HCT116 (cell line): ENCODE measurements at places on chromosomes 1 and 21.

- peak; percentile 67 for DNase-seq
Observed at GRCh38 chr1:24284156-24284471, 35.0 kb upstream of the GRHL3 start.

- no peak for DNase-seq
Observed at GRCh38 chr1:165549973-165550372, 6.2 kb downstream of the LRRC52 start.

- DNase-seq: peak; percentile 88
Observed at GRCh38 chr1:29230553-29231378, at the start of gene MECR. Gene MECR (minus strand): TSS chr1:29230934. CDS start chr1:29230906, 28 bp downstream.

- no peak for DNase-seq
Observed at GRCh38 chr1:66351478-66351877, 182.5 kb upstream of the SGIP1 start.

- no peak for DNase-seq
Observed at GRCh38 chr1:37174341-37174740, 140.0 kb upstream of the GRIK3 start.

- DNase-seq: no peak
Observed at GRCh38 chr1:66648901-66649595, 103.2 kb upstream of the DYNLT5 start.

DNA sequence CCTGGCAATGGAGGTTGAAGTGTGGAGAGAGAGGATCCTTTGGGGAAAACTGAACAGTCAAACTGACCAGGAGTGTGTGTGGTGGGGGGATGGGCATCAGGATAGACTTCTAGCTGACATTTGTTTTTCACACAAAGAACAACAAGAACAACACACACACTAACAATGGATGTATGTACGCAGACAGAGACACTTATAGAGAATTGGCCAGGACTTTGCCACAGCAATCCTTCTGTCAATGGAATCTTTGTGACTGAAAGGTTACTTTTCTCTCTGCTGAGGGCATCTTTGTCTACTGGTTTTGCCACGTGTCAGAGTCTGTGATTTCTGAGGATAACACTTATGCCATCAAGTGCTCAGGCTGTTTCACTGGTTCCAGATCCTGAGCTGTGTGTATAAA is 12.4 kb upstream of the FCGR2A start:
- no peak for DNase-seq

GRCh38 chr1:197429372-197429771 is 161.3 kb downstream of the CRB1 start:
- no peak for DNase-seq

DNA sequence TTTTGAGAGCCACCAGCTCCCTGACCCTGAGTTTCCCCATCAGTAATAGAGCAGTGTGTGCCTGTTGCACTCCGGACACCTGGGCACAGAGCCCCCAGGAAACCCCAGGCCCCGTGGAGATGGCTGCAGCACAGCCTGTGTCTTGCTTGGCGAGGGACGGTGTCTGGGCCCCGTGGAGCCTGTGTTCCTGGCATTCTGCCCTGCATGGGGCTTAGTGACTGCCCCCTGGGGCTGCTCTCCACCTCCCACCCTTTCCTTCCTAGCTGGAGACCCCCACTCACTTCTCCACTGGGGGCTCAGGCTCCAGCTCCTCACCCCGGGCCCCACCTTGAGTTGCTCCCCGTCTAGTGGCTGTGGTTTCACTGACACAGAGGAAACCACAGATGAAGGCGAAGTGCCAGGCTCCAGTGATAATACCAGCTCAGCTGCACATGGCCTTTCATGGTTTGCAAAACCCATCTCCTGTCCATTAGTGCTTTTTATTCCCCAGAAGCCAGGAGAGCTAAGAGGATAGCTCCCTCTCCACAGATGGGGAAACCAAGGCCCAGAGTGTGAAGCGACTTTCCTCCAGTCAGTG is 39.4 kb downstream of the DMRTB1 start:
- DNase-seq: no peak

GRCh38 chr1:88980870-88981269 is 11.6 kb downstream of the KYAT3 start:
- no peak for DNase-seq

- DNase-seq: no peak
Observed at GRCh38 chr1:101728029-101728428, 268.7 kb downstream of the OLFM3 start.

DNA sequence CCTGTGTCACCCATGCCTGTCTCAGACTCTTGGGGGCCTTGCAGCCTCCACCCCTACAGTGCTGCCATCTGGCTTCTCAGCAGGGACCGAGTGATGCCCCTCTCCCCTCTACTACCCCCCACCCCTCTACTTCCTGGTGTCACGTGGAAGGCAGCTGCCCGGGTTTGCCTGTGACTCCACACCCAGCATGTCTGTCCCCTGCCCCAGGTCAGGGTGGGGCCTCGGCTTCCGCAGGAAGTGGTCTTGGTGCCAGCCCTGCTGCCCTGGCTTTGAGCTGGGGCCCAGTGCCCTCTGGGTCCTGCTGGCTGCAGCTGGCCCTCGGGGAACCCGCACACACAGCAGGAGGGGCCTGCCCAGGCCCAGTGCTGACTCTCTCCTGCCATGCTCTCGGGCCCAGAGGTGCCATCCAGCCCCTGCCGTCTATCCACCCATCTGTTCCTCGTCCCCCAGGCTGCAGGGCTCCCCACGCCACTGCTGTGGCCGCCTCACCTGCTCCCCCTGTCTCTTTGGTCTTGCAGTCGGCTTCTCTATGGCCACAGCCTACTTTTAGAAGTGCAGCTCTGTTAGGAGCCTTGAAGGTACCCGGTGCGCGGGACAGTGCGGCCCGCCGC is 24.0 kb downstream of the PLCH2 start:
- DNase-seq: no peak

DNA sequence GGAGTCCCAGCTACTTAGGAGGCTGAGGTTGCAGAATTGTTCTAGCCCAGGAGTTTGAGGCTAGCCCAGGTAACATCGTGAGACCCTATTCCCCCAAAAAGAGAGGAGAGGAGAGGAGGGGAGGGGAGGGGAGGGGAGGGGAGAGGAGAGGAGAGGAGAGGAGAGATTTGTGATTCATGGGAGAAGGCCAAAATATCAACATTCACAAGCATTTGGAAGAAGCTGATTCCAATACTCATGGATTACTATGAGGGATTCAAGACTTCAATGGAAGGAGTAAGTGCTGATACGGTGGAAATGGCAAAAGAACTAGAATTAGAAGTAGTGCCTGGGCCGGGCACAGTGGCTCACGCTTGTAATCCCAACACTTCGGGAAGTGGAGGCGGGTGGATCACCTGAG is 187.8 kb downstream of the EIF4G3 start:
- DNase-seq: no peak

GRCh38 chr1:111222308-111223125 is 5.0 kb upstream of the CHI3L2 start:
- DNase-seq: peak; percentile 70

GRCh38 chr1:226674892-226675714 is 64.0 kb downstream of the ITPKB start:
- no peak for DNase-seq

DNA sequence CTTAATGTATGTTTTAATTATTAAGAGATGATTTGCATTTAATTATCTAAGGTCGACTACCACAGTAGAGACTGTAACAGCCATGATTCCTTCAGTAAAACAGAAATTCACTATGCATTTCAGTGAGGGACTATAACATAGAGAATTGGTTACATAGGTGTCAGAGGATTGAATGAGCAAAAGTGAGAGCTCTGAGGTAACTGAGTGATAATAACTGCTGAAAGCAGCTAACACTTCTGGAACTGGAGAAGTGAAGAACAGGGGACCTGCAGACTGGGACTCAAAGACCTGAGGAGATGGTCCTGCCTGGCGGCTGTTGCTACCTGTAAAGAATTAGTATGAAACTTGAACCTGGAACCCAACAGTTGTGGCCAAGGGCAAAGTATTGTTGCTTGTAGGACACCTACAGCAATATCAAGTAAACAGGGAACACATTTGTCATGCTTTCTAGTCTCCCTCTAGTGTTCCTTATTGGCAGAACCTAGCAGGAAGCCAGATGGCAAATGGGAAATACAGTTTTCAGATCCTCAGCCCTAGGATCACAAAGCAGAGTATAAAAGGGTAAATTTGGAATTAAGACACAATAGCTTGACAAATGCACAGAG is 110.6 kb downstream of the HS2ST1 start:
- peak; percentile 15 for DNase-seq

DNA sequence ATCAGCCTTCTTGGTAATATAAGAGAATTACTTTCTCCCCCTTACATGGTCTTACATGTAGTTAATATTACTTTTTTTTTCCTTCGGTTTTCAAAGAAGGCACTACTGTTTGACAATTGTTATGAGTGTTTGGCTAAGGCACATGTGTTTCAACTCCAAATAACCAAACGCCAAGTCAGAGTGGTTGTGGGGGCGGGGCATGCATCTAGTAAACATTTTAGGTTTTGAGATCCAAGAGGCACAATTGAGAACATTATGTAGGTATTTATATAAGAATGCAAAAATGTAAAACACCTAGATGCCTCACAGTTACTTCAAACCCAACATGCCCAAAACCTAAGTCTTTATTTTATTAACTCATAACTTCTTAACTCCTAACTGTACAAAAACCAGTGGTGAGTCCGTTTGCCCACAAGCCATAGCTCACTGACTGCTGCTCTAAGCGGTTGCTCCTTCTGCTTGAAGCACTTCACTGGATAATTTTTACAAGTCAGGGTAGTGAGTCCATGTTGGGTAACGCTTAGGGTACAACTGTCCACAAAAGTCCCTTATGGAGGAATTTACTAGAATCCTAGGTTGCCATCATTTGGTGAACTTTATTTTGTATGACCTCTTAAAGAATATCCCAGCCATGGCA is 189.9 kb downstream of the HUNK start:
- no peak for DNase-seq

GRCh38 chr21:32764186-32764585 is 7.4 kb downstream of the PAXBP1 start:
- DNase-seq: no peak

DNA sequence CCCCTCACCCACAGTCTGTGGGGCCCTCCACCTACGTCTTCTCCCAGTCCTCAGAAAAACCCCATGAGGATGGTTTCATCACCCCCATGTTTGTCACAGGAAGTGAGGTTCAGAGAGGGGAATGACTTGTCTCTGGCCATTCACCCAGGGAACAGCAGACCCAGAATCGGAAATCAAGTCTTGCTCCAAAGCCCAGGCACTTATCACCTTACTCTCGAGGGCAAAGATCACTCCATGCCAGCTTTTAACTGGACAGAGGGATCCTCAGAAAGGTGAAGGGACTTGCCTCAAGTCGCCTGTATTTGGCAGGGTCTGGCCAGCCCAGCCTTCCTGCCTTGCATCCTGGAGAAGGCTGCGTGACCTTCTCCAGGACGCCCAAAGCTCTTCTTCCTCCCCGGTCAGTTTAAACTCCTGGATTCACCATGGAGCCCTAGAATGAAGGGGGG is 57.9 kb upstream of the SSBP3 start:
- no peak for DNase-seq

- DNase-seq: no peak
Observed at GRCh38 chr21:34670962-34671348, 2.2 kb downstream of the CLIC6 start.

- DNase-seq: no peak
Observed at GRCh38 chr1:114331936-114332335, 178.3 kb upstream of the SYT6 start.

- DNase-seq: no peak
Observed at GRCh38 chr1:154328318-154329151, 3.2 kb downstream of the ATP8B2 start.

GRCh38 chr21:42525676-42526378 is 12.2 kb downstream of the SLC37A1 start:
- no peak for DNase-seq

- no peak for DNase-seq
Observed at GRCh38 chr1:63898428-63899196, 124.8 kb downstream of the ROR1 start.

GRCh38 chr1:121517586-121518230 is 332.9 kb downstream of the SRGAP2C start:
- no peak for DNase-seq

- DNase-seq: no peak
Observed at GRCh38 chr1:155999964-156000363, 20.8 kb downstream of the SSR2 start.

GRCh38 chr1:158989424-158989823 is 20.3 kb upstream of the IFI16 start:
- DNase-seq: no peak

GRCh38 chr1:6686294-6686693 is 15.3 kb downstream of the DNAJC11 start:
- no peak for DNase-seq

DNA sequence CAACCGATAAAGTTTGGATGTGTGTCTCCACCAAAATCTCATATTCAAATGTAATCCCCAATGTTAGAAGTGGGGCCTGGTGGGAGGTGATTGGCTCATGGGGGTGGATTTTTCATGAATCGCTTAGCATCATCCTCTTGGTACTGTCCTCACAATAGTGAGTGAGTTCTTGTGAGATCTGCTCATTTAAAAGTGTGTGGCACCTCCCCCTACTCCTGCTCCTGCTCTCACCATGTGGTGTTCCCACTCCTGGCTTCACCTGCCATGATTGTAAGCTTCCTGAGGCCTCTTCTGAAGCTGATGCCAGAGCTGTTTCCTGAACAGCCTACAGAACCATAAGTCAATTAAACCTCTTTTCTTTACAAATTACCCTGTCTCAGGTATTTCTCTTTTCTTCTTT is 28.2 kb upstream of the PRDX6 start:
- no peak for DNase-seq

DNA sequence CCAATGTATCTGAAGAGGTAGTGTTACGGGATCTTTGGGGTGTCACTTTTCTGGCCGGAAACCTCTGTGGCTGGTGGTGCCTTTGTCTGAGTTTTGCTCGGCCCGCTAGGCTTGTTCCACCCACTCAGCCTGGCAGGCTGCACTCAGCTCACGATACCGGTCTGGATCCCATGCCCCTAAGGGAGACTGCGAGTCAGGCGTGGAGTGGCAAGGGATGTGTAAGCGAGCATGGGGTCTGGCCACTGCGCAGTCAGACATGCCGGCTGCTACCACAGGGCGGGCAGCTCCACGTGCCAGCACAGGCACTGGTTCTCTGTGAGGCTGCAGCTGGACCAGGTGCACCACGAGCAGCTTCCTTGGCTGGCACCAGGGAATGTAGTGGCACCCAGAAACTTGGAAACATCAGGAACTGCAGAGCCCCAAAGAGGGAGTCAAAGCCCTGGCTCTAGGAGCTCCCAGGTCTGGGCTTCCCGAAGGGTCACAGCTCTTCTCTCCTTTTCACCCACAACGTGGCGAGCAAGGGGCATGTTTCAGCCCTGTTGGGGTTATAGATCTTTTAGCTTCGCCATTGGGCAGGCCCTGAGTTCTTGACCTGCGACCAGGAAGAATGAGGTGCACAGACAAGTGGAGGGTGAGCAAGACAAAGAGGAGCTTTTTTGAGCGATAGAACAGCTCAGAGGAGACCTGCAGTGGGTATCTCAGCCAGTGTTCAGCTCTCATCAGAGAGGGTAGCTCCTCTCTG is 23.8 kb upstream of the LRRC8C start:
- no peak for DNase-seq
